ENCODE measurements at places on chromosomes 2 and 18.

- DNase-seq = no peak
Observed at GRCh38 chr2:239884875-239885274, 140.3 kb downstream of the NDUFA10 start.

DNA sequence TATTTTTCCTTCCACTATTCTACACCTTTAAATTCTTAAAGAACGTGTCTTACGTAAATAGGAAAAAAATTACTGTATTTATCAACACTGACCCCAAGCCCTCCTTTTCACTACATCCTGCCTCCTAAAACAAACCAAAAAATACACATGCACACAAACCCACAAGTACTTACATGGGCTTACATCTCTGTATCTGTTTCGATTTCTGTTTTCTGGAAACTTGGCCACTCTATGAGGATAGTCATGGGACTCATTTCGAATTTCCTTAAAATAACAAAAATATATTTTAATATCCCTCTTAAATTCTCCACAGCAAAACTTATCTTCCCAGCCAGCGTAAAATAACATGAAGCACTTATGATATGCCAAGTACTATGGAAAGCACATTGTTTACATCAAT lies 25.0 kb downstream of the PTPN2 start:
- DNase-seq = no peak

DNA sequence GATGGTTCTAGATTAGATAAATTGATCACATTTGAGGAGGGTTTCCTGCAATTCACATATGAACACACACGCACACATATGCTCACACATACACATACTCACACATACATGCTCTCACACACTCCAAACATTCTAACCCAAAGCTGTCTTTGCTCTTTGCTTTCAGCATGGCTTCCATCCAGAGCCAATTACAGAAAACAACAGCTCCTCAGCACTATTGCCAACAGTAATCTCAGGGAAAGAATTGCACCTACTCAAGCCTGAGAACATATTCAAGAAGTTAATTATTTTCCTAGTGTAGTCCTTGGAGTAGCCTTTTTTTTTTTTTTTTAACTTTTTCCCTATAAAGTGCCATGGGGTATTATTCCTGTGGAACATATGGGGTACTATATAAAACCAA lies 246.9 kb upstream of the PARD3B start:
- DNase-seq = no peak

GRCh38 chr18:13328213-13328612 lies 109.7 kb downstream of the LDLRAD4 start:
- no peak for DNase-seq

DNA sequence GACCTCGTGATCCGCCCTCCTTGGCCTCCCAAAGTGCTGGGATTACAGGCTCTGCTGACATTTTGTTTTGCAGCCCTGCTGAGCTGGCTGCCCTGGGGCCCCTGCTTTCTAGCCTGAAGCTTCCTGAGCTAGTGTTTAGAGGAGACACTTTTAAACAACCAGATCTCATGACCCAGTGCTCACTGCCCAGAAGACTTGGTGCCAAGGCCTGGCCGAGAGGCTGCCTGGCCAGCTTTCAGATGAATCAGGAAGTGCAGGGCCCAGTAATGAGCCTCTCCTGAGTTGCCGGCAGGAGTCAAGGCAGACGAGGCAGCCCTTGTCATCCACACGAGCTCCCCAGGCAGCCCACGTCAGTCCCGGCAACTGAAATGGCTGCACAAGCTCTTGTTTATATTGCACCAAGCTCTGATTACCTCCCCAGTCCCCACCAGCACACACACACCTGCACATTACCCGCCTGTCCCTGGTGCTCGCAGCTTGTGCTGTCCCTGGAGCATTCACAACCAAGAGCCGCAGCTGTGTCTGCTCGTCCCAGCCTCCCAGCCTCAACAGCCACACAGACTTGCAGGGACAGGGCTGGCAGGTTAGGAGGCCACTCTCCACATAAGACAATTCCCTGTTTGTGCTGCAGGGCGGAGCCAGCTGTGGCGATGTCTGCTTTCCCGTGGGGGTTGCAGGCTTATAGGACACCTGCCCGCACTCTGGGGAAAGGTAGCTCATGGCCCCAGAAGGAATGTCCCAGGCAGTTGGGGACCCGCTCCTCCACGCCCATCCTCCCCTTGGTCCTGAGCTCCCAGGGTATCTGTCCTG lies 331.2 kb upstream of the MYT1L start:
- no peak for DNase-seq

DNA sequence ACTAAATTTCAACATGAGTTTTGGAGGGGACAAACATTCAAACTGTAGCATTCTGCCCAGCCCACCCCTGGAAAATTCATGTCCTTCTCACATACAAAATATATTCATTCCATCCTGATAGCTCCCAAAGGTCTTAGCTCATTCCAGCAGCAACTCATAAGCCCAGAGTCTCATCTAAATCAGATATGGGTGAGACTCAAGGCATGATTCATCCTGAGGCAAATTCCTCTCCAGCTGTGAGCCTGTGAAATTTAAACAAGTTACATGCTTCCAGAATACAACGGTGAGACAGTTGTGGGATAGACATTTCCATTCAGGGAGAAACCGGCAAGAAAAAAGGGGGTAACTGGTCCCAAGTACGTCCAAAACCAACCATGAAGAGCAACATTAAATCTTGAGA lies 43.5 kb upstream of the FAHD2A start:
- no peak for DNase-seq

GRCh38 chr2:53036196-53036595 lies 731.4 kb upstream of the CHAC2 start:
- DNase-seq = no peak

DNA sequence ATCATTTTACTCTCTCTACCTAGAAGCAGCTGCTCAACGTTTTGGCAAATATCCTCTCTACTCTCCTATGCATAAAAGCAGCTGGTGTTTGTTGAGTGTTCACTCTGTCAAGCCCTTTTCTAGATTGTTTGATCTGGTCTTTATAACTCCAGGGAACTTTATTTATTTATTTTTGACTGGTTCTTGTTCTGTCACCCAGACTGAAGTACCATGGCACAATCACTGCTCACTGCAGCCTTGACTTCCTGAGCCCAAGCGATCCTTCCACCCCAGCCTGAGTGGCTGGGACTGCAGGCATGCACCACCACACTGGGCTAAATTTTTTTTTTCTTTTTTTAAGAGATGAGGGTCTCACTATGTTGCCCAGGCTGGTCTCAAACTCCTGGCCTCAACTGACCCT lies 12.7 kb downstream of the CATIP start:
- DNase-seq = no peak

- DNase-seq = no peak
Observed at GRCh38 chr2:36371928-36372391, 16.4 kb downstream of the CRIM1 start.

DNA sequence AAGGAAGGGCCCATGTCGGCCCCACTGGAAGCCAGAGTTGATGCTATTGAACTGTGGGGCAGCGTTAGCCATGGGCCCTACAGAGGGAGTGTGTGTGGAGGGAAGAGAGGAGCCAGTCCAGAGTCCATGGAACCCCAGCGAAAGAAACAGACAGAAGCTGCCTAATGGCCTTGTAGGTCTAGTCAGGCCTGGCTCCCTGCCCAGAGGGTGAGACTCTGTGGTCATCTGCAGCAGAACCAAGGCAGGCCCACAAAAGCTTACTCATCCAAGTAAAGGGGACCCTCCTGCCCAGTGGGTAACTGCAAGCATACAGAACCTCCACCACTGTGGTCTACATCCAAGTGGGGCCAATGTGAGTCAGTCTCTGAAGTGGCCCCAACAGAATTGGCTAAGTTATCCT lies 439.8 kb downstream of the TGIF1 start:
- no peak for DNase-seq

- no peak for DNase-seq
Observed at GRCh38 chr18:51074605-51075004, 44.6 kb downstream of the SMAD4 start.

DNA sequence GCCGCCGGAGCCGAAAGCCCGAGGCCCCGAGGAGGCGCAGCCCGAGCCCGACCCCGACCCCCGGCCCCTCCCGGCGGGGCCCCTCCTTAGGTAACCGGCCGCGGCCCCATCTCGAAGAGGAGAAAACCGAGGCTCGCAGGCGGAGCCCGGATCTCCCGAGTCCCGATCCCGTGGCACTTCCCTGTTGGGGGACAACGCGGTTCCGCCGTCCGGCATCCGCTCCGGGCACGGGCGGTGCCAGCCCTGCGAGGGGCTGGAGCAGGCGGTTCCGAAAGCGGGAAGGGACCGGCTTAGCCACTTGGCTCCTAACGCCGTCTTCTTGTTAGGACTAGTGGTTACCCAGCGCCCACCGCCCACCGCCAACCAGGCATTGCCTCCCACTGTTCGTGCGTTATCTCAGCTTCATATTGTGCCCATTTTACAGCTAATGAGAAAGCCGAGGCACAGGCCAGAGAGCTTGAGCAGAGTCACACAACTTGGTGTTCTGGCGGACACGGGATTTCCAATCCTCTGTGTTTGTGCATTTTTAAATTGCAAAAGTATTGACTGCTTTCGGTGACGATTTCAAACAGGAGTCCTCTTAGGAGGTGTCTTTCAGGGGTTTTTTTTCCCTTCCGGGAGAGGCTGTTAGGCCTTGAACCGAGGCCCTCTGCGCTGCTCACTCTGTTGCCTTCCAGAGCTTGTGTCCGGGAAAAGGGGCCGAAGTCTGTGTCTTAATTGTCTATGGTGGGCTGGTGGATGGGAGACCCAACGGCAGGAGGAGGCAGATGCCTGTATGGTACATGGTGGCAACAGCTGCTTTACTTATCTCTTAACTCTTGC lies 562 bp downstream of the CENPA start:
- DNase-seq = no peak

- no peak for DNase-seq
Observed at GRCh38 chr18:9608728-9609127, 5.6 kb downstream of the PPP4R1 start.

DNA sequence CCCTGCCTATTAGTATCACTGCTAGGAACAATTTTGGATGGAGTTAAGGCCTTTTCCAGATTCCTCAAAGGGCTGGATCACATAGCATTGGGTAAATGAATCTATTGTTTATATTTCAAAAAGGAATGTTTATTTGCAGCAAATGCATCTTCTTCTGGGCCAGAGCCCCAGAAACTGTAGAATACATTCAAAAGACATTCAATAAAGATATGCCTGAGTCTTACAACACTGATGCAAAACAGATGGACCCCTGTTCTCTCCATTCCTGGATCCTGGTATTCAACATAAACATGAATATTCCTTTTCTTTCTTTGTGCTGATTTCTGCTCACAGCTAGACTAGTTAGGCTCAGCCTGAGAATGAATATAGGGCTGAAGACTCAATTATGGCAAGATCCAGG lies 227.2 kb upstream of the KLHL29 start:
- no peak for DNase-seq

DNA sequence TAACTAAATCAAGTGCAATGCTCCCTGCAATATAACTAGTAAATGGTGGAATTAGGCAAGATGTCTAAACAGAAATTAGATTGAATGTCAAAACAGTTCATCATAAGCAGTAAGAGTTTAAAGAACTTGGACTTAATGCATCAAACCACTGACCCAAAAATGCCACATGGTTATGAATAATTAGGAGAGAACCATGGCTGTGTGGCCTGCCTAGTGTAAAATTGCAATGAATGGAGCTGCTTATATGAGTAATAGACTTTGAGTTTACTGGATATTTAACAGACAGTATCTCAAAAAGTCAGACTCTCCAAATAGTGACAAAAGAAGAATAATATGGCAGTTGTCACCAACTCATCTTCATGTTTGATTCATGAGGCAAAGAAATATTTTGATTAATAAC lies 101.6 kb upstream of the COL5A2 start:
- DNase-seq = no peak

DNA sequence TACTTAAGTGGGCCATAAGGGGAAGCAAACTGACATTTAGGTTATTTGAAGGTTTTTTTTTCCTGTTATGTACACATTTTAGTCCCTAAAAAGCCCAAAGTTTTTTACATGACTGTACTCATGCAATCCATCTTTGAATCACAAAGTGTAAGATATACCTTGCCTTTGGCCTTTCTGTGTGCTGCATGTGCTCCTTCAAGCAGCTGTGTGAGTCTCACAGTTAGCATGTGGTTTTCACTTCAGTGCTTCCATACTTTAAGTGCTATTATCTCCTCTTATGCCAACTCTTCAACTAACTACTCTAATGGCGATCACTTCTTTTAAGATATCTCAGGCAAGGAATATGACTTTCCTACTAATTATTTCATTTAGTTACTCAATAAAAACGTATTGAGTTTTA lies 597.1 kb upstream of the ACVR2A start:
- no peak for DNase-seq

GRCh38 chr18:21183670-21184069 lies 58.4 kb upstream of the GREB1L start:
- DNase-seq = no peak

DNA sequence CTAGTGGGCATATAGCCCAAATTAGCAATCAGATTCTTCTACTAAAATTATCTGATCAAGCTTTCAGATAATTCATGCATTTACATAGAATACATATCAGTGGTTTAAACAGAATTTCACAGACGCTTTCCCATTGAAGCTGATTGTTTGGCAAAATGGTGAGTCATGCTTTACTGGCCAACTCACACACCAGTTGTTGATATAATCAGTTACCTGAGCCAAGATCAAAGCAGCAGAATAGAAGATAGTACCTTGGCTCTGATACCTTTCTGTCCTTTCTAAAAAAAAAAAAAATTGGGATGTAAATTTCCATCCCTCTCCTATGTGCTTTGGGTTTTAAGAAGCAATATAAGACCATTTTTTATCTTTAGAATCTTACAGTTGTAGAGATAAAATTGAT lies 178.0 kb downstream of the MCFD2 start:
- DNase-seq = no peak

DNA sequence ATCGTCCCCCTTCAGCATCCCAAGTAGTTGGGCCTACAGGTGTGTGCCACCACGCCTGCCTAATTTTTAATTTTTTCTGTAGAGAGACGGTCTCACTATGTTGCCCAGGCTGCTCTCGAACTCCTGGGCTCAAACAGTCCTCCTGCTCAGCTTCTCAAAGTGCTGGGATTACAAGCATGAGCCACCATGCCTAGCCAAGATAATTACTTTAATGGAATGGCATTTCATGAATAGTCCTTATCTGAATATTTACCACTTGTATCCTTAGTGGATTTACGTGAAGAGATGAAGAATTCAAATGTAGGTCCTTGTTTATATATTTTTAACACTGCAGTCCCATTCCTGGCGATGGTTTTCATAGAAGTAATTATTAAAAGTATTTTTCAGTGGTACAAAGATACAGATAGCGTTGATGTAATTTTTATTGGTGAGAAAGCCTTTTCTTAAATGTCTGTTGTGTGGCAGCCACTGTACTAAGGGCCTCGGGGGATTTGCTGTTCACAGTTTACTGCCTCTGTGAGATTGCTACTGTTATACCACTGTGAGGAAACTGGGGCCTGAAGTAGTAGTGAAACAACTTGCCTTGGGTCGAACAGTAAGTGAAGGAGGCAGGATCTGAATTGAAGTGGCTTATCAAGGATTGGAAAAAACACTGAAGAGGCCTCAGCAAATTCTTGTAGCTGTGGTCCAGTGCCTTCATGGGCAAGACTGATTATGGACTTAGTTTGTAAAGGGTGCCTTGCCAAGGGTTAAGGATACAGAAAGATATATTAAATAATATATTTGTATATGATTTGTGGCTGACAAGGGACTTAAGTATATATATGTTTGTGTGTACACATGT lies 151.2 kb downstream of the PRPF40A start:
- DNase-seq = no peak

GRCh38 chr18:49456794-49457193 lies 3.7 kb downstream of the DYM start:
- DNase-seq = no peak
